Stimulated activated CD4-positive, alpha-beta T cell treated with anti-CD3 and anti-CD28 coated beads, TNF-alpha, amount 100 ng/mL, for 48 hours (primary cell): ENCODE measurements at places on chromosomes 7 and 10.

DNA sequence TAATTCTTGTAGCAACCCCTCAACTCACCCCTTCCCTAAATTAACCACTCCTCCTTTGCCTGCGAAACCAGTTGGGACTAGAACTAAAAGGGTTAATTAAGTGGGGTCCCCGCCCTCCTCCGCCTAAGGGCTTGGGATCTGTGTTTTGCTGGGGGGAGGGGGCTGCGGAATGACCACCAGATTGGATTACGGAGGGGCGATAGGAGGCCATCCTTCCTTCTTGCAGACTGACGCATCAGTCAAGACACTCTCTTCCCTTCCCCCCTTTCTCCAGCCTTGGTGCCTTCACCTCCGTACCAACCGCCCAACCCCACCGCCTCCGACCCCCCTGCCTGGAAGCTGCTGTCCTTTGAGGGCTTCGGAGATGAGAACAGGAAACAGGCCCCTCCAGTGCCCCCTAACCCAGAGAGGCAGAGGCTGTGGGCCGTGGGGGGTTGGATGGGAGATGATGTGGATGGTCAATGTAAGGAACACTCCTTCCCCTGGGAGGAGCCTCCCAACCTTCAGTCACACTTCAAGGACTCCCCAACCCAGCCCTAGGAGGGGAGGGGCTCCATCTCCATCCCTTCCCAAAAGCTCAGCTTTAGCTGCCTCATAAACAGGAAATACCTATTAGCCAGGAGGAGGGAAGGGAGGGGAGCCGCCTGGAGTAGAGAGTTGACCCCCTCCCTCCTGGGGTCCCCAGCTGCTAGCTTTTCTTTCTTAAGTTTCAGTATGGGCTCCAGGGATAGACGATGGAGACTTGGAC lies 997 bp upstream of the LDB1 start:
- no peak for DNase-seq

- DNase-seq = no peak
Measured at GRCh38 chr10:125878957-125879835, 1.9 kb downstream of the DHX32 start.

- no peak for DNase-seq
Measured at GRCh38 chr10:79417731-79418130, 27.7 kb downstream of the ZCCHC24 start.

- DNase-seq = no peak
Measured at GRCh38 chr7:36456138-36456537, 66.5 kb downstream of the ANLN start.

GRCh38 chr7:137694405-137694804 lies 152.4 kb downstream of the DGKI start:
- no peak for DNase-seq

GRCh38 chr7:15305002-15305600 lies 256.7 kb downstream of the AGMO start:
- DNase-seq = no peak

- no peak for DNase-seq
Measured at GRCh38 chr10:118564652-118565051, 30.8 kb downstream of the PRLHR start.

DNA sequence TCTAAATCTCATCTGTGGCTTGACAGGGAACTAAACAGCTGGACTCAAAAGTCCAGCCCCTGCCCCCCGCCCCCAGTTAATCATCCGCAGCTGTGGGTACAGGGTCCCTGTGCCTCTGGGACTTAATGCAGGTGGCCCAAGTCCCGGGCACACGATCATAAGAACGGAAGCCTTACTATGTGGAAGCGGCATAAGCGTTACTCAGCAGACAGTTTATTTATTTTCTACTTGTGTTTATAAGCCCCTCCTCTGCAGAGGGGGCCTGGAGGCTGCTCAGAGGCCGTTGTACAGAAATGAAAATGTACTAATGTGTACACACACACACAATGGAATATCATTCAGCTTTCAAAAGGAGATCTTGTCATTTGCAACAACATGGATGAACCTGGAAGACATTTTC lies 158.0 kb upstream of the TNS3 start:
- no peak for DNase-seq

GRCh38 chr7:33900501-33900900 lies 4.8 kb upstream of the BMPER start:
- DNase-seq = no peak

GRCh38 chr10:65778753-65779152 lies 1147.1 kb upstream of the LRRTM3 start:
- DNase-seq = no peak

- DNase-seq = no peak
Measured at GRCh38 chr10:73469579-73469978, 26.2 kb downstream of the PPP3CB start.

DNA sequence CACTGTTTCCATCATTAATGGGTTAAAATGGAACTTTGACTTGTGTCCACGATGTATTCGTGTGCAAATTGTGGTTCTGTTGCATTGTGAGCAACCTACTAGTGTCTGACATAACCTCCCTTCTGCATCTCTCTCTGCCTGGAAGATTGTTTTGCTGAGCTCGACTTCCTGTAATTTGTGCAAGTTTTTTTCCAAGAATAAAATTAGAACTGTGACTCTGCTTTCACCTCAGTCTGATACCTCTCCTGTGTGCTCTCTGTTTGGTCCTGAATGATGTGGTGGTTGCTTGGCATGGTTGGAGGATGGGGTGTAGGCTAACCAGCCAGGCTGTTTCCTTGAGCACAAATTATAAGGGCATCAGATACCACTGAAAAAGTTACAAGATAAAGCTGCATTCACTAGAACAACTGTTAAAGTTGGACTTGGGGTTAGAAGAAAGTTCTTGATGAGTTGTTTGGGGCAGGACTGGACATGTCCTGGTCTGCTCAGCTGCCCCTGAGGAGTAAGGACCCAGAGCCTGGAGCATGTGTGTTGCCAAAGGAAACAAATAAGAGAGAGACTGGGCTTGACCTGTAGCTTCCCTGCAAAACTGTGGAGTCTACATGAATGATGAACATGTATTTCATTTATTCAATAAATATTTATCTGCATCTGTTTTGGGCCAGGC lies 1.9 kb upstream of the VOPP1 start:
- no peak for DNase-seq

DNA sequence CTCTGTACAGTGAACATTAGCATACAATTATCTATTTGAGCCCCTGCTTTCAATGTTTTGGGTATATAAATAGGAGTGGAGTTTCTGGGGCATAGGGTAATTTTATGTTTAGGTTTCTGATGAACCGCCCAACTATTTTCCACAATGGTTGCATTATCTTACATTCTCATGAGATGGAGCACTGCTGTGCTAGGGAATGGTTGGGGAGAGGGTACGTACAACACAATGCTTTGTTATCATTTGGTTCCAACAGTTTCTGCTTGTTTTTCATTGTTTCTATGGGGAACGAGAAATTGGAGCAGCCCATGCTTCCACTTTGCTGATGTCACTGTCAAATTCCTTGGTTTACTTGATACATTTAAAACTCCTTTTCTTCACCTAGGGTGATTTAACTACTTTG lies 1115.3 kb downstream of the REEP3 start:
- DNase-seq = no peak

DNA sequence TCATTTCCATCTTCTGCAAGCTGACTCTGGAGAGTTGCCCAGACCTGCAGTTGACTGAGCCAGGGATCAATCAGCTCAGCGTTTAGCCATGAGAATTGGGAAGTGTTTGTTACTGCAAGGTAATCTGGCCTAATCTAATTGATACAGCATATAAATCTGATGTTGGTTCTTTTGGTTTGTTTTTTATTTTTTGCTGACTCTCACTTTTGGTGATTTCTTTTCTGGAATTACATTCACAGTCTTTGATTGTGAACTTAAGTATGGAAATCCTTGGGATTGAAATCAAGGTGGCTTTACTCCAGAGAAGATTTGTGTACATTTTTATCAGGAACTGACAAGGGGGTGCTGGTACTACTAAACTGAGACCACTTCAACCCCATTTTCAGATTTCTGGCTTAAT lies 1.7 kb upstream of the GIMAP6 start:
- DNase-seq = no peak

- DNase-seq = no peak
Measured at GRCh38 chr10:103199488-103199887, 6.4 kb upstream of the NT5C2 start.

DNA sequence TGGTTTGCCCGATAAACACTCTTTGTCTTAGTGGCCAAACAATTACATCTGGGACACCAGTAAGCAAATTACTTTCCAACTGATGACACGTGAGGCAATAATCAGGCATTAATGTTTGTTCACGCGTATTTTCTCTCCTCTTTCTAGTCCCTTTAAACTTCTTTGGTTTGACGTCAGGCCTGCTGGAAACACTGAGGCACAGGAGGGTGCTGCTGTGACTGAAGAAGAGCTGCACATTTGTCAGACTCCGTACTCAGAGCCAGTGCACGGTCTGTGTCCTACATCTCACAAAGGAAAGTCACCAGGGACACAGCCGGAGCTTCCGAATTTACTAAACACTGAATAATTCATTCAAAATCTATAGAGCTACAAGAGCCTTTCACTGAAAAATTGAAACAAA lies 57.6 kb upstream of the ANAPC16 start:
- no peak for DNase-seq

GRCh38 chr7:28675429-28675828 lies 263.1 kb downstream of the CREB5 start:
- DNase-seq = no peak

DNA sequence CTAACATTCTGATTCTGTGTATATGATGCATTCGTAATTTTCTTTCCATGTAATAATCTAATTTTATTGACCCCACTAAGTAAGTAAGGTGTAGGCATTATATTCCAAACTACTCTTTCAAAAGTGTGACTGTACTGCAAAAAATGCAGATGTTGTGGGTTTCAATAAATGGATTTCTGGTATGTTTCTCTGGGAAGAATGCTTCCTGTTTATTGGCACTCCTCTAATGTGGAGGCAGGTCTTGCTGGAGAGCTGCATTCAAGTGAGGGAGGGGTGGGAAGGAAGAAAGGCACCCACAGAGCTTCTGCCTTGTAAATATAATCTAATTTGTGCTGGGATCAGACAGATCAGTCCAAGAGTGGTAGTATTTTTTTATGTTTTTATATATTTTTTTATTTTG lies 23.9 kb downstream of the ST7 start:
- DNase-seq = no peak

- DNase-seq = no peak
Measured at GRCh38 chr7:132646052-132646451, 69.8 kb upstream of the PLXNA4 start.

DNA sequence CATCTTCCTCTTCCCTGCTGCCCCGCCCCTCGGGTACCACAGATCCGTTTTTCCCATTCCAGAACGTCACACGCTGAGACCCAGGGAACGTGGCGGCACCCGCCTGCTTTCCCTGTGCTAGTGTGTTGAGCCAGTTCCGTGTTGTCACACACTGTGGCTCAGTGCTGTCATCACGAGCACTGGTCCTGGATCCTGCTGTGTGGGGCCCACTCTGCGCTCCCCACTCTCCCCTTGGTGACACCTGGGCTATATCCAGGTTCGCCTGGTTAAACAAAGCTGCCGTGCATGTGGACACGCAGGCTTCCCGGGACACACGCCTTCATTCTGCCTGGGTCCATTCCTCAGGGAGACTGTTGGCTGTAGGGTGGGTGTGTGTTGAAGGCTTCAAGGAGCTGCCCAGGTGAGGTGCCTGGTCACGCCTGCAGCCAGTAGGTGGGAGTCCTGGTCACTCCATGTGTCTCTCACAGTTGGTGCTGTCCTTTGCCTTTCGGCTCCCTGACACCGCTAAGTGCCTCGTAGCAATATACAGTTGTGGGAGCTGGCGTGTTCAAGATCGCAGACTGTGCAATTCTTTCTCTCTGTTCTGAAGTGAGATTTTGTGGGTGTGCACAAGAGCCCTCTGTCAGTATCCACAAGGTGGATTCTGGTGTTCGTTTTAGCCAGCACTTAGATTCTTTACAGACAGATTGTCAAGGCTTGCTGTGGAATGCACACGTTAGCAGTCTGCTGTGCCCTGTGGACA lies 88.6 kb downstream of the INPP5A start:
- DNase-seq = no peak

GRCh38 chr10:6108631-6109443 lies 20.0 kb downstream of the RBM17 start:
- DNase-seq = no peak

DNA sequence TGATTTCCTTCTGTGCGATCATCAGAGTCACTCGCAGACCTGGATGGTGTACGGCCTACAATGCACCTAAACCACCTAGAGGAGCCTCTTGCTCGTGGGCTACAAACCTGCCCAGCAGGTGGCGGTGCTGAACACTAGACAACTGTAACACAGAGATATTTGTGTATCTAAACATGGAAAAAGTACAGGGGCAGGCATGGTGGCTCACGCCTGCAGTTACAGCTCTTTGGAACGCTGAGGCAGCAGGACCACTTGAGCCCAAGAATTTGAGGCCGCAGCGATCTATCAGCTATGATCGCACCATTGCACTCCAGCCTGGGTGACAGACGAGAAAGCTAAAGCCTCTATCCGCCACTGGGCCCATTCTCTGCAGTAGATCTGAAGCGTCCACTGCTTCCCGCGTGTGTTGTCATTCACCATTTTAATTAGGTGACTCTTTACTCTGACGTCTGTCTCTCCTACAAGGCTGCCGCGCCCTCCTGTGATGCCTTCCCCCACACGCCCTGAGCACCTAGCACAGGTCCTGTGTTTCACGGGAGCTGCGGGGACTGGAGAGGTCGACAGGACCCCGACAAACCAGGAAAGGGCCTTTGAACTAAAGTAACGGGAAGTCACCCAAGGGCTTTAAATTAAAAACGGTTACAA lies 774 bp downstream of the TUBGCP2 start:
- DNase-seq = peak; percentile 70

DNA sequence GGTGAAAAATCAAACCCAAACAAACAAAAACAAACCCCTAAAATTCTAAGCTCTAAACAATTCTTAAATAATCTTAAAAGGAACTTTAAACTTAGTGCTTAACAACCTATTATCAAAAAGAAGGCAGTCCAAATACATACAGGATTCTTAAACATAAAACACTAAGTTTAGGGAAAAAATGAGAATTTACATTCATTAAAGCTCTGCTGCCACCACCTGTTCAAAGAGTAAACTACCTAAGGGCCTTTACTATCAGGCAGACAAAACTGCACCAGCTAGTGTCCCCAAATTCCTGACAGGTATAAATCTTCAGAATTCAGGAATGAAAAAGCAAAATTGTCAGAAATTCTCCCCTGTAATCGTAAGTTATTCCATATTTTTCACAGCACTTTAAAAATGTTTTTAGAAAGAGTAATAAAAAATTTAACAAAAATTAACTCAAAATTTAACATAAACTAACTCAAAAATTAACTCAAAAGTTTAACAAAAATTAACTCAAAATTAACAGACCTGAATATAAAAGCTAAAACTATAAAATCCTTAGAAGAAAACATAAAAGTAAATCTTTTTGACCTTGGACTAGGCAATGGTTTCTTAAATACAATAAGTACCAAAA lies 55.1 kb downstream of the PDZD8 start:
- DNase-seq = no peak

GRCh38 chr7:22248111-22248809 lies 108.7 kb downstream of the RAPGEF5 start:
- no peak for DNase-seq

- DNase-seq = no peak
Measured at GRCh38 chr10:94014304-94014703, 20.6 kb downstream of the PLCE1 start.
